ENCODE measurements at places on chromosomes 3 and 15.

DNA sequence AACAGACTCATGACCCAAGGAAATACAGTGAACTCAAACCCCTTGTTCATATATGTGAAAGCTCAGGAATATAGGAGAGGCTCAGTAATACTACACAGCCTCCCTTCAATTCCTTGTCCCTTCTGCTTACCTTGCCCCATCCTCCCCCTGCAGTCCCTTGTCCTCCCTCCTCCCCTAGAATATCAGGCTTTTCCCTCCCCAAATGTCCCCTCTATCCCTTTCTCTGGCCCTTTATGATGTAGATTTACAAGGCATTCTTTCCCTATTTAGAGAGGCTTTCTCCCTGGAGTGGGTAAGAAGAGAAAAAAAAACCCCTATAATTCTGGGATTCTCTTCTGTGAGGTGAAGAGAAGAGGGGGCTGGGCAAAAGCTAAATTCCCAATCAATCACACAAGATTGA, 64.9 kb upstream of the KBTBD8 start:
- DNase-seq, result no peak

DNA sequence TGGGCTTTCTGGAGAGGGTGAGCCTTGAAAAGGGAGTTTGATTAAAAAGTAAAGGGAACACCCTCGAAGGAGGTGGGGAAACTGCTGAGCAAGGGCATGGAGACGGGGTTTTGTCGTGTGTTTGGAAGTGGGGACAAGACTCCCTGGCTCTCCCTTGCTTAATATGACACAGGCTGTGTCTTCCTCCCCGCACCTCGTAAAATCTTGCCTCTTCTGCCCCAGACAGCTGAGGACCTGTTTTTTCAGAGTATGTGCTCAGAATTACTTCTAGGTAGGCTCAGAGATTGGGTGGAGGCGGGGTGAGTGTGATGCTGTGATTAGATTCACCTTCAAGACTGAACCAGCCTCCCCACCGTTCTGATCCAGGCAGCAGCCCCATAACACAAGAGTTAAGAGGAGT, 244.4 kb upstream of the TLE3 start:
- DNase-seq, result no peak

DNA sequence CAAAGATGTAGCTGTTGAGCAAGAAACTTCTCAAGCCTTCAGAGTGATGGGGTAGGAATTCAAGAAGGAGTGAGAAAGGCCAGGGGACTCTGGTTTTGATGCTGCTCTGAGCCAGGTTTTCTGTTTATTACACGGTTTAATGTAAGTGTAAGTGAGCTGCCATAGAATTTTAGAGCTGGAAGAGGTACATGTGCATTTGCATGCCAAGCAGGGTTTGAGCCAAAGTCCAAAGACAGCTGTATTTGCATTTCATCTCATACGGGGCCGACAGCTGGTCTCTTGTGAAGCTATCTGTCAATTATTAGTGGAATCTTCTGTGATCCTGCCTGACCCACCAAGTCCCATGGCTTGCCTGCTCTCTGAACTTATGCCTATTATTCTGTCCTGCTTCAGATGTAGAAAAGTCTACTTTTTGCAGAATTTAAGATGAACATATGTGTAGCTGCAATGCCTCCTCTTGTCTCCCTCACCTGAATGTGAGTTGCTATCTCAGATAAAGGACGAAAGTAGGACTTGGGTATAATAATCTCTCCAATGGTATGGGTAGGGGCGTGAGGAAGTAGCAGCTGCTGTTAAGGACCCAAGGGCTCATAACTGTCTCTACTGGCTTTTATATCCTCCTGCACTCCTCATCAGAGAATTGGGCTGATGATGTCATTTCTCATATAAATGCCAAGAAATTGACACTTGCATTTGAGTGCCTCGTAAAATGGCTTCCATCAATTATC, 160.0 kb downstream of the SQOR start:
- no peak for DNase-seq

DNA sequence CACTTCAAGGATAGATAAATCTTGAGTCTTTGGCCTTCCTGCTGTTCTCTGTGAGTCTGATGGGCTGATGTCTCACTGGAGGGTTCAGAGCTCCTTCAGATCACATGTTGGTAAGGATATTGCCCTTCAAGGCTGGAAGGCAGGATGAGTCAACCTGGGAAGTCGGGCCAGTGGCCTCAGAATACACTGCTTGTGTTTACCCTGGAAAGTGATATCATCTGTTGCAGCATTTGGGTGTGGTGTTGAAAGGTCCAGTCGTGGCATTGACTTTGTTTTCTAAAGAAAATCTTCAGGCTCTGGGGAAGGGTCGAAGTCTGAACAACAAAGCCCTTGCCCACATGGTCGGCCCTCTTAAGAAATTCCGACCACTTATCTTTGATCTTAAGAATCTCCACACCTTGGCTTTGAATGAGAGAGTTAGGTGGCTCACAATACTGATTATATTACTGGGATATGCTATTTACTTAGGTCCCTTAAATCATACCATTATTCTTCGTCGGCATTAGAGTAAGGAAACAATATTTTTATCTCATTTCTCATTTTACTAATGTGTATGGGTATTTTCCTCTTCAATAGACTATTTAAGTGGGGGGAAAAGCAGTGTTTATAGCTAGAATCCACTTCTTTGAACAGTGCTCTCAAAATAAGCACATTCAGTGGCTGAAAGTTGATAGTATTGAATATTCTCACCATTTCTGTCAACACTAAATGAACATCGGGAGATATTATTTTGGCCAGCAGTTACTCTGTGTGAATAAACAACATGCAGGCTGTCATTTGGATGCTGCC, 303.9 kb upstream of the RASGRP1 start:
- DNase-seq, result no peak

- no peak for DNase-seq
Observed at GRCh38 chr15:75054172-75054897, 30.9 kb downstream of the PPCDC start.

GRCh38 chr3:55676643-55677042, 189.5 kb upstream of the WNT5A start:
- no peak for DNase-seq

- no peak for DNase-seq
Observed at GRCh38 chr3:174495311-174495710, 363.8 kb upstream of the NAALADL2 start.

GRCh38 chr15:40958146-40958545, 4.9 kb downstream of the CHAC1 start:
- DNase-seq, result no peak

GRCh38 chr3:192917028-192917403, 640 bp downstream of the MB21D2 start:
- DNase-seq, result peak; percentile 77

GRCh38 chr3:45679805-45680204, 9.4 kb upstream of the SACM1L start:
- no peak for DNase-seq

- no peak for DNase-seq
Observed at GRCh38 chr3:72282918-72283317, 498.0 kb upstream of the PROK2 start.

DNA sequence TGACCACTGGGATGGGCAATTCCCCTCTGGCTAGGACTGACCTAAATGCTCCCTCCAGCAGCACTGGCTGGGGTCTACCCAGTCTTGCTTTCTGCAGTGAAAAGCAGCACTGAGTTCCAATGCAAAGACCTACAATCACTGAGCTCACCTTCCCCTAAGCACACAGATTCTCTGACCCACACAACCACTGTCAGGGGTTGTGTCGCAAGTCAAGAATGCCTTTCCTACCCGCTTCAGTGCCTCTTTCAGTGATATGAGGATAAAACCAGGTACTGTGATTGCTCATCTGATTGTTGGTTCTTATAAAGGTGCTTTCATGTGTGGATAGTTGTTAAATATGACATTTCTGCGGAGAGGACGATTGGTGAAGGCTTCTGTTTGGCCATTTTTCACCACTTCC, 345.6 kb downstream of the GAP43 start:
- DNase-seq, result no peak

GRCh38 chr3:5874931-5875341, 687.4 kb downstream of the EDEM1 start:
- DNase-seq, result no peak

DNA sequence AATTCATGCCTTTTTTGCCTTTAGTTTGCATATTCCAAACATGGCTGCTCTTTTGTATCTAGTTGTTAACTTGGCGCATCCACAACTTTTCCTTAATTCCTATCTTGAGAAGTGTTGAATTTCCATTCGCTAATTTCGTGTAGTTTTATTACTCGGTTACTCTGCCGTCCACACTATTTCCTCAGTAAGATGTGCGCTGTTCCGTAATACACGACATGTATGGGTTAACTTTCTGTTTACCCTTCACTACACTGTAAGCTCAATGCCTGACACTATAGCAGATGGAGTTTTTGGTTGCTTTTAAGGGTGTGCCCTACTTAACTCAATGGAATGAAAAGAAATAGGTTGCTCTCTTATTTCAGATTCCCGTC, 724 bp downstream of the RPSA start:
- no peak for DNase-seq

- DNase-seq, result no peak
Observed at GRCh38 chr3:142243134-142243533, 17.7 kb upstream of the GK5 start.

DNA sequence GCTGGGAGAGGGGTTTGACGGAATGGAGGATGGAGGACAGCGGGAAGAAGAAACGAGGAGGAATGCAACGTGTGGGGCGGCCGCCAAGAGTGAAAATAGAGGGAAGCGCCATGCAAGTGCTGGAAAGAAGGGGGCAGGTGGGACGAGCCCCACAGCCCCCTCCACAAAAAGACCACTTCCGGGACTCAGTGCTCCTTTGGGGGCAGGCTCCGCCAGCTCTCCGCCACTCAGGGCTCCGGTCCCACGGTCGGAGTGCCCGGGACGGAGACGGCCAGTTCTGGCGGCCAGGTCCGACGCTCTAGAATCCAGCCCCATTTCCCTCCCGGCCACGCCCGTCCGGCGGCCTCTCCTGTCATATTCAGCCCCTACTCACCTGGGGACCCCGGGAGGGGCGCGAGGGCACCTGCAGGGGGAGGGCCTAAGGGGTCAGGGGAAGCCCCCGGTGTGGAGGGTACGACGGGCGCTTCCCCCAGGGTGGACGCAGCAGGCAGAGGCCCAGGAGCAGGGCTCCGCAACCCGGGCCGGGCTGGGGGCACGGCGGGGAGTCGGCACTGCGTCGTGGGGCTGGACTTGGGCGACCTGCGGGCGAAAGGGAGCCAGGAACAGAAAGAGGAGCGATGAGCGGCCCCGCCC, 25.5 kb upstream of the CSPG4 start:
- no peak for DNase-seq

- DNase-seq, result no peak
Observed at GRCh38 chr3:69723389-69723788, 15.9 kb upstream of the MITF start.

GRCh38 chr3:178181784-178182183, 354.5 kb upstream of the KCNMB2 start:
- DNase-seq, result no peak

DNA sequence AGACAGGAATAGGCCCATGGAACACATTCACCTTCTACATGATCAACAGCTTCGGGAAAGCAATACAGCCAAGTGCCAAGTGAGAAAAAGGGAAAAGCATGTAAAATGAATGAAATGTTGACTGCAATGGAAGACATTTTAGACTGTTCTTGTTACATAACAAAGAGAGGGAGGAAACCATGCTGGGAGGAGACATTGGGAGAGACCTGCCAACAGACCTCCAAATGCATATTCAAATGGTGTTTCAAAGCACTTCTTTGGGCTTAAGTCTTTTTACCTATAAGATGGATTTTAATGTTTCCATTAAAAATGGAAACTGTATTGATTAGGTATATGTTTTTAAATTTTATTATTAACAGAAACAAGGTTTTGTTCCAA, 350.0 kb upstream of the THBS1 start:
- DNase-seq, result no peak

DNA sequence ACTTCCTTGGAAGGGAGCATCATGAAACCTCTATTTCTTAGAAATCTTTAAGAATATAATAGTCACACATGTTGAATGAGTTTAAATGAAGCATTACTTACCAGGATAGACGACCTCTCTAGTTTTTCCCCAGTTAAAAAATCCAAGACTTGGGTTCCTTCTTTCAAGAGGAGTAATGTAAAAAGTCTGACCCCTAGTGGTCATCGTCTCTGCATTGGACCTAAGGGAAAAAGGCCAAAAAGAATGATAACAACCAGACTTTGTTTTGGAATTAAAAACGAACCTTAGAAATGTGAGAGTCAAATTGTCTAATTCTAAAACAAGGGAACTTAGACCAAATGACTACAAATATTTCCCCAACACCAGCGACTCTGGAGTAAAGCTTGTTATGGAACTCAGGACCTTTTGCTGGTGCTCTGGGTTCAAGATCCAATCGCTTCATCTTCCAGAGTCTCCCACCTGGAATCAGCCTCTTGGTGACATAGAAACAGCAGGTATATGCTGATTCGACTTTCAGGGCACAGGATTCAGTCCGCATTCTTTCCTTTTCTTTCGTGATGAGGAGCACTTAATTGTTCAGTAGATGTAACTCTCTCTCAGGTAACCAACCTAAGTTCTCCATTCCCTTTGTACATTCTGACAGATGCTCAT, 214.8 kb upstream of the TPRG1 start:
- DNase-seq, result no peak

- DNase-seq, result no peak
Observed at GRCh38 chr3:181458857-181459256, 252.9 kb upstream of the SOX2 start.
